Activated CD4-positive, alpha-beta T cell treated with anti-CD3 and anti-CD28 coated beads, Interleukin-2, amount 10 ng/mL, durations not matched to agents 24 days and 14 days (primary cell): ENCODE measurements at places on chromosomes 12 and 14. TPM values are rescaled to one million over a fixed set of nuclear protein-coding genes. Genes with fewer than 3 reads are reported as not detected.

- DNase-seq, result no peak
Measured at GRCh38 chr12:130214686-130215395, 52.6 kb downstream of the FZD10 start.

The OVCH1 gene
- total RNA-seq, result not detected in 2 replicates

The TEAD4 gene
- total RNA-seq, result 14.2 and 18.8 TPM in 2 replicates

The ACSM4 gene
- total RNA-seq, result not detected in 2 replicates

The PIANP gene
- 0.09 TPM in 1 of 2 replicates, not detected in the other for total RNA-seq

DNA sequence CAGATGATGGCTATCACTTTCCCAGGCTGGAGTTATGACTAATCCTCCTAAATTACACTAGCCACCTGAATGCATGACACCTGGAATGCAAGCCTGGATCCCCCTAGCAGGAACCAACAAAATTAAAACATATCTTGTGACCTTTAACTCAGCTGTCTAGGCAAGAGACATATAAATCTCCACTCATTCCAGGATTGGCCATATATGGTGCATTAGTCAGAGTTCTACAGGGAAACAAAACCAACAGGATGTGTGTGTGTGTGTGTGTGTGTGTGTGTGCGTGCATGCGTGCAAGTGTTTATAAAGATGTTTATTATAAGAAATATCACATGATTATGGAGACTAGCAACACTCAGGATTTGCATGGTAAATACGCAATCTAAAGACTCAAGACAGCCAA, 212.8 kb downstream of the KIF21A start:
- no peak for DNase-seq

DNA sequence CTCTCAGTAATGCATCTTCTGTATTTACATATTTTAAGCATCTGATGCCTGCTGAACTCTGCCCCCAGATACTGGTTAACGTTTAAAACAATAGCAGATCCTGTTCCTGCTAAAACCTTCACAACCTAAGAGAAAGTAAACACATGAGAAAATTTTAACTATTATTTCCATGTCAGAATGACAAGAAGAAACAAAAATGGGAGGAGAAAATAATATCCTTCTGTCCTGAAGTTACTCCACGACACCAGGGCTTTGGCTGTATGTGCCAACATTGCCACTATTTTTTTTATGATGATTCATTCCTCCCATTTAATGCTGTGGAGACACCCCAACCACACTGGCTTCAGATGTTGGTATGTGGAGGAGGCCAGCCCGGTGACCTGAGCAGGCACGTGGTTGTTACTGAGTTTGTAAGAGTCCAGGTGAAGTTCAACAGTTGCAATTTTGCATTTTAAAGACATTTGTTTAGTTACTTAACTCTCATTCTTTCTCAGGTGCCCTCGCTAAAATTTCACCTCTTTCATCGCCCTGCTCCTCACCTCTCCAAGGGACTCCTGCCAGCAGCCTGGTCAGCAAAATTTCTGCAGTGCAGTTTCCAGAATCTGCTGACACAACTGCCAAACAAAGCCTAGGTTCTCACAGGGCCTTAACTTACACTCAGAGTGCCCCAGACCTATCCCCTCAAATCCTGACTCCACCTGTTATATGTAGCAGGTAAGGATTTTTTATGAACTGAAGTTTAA, 65.5 kb upstream of the SLCO1C1 start:
- no peak for DNase-seq

The TUBA1A gene
- total RNA-seq, result 45.9 and 46.8 TPM in 2 replicates

GRCh38 chr14:22370084-22370847, 218.8 kb downstream of the DAD1 start:
- no peak for DNase-seq

DNA sequence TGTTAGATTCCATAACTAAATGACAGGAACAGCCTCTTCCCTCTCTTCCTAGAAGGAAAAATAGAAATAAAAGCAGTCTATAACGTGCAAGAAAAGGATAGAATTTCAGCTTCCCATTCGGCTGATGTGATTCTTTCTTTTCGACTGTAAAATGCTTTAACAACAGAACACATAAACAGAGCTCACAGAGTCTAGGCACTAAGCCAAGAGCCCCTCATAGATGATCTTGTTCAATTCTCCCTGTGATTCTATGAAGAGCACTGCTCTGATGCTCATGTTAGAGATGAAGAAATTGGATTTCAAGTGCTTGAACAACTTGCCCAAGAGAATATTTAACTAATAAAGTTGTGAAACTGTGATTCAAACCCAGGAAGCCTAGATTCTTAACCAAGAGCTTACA, 232.7 kb downstream of the RPAP3 start:
- no peak for DNase-seq

The COL2A1 gene
- total RNA-seq, result 0.07 TPM in 1 of 2 replicates, not detected in the other

DNA sequence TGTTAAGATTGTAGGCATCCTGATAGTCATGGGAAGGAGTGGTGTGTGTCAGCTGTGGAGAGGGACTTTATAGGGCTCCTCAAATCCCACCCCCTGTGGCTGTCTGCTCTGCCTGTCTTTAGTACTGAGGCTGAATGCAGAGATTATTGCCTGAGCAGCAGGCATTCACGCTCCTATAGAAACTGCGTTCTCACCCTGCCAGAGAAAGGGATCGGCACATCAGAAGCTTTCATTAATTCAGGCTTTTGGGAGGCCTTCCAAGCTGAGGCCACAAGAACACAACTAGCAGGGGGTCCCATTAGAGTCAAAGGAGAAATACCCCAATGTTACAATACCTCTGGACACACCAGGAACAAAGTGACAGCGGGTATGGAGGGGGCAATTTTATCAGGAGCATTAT, 12.6 kb downstream of the KCNK10 start:
- DNase-seq, result no peak

DNA sequence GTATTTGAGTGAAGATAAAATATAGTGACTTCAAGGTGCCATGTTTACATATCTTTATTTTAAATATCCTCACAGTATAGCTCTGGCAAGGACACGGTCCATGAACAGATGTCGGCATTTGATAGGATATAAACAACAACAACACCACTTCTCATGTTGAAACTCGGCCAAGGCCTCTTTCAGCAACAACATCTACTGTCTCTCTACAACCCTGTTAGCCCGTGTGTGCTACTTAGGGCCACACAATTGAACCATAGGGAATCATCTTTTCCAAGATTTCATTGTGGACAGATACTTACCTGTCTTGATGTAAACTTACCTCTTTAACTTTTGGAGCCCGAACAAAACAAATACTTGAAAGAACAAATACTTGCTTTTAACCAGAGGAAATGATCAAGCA, 168.7 kb upstream of the SSTR1 start:
- DNase-seq, result no peak

DNA sequence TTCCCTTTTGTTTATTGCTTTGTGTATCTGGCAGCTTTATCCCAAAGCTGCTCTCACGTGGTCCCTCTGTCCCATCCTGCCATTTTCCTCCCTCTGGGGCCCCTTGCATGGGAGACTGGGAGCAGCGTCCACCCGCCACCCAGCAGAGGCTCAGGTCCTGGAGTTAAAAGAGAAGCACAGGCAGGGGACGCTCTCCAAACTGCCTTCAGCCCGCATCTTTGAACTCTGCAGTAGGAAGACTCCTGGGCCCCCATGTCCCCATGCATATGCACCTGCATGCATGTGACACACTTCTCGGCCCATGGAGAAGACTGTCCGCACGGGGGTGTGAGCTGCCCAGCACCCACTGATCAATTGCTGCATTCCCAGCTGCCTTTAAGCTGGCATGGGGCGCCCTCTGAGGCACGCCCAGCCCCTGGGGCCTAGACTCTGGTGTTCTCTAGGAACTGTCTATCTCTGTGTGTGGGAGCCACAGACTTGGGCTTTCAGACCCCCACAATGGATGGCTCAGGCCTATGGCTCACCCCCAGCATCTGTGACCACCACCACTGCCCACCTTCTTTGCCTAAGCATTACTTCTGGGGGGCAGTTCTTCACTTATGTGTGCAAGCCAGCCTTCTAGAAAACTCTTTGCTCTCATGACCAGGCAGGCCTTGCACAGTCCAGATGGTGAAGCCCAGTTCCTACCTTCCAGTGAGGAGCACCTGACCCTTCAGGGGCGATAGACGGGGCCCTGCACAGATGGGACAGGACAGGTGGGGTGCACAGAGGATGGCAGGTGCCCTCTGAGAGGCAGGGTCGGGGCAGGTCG, 96.1 kb upstream of the DIO3 start:
- no peak for DNase-seq

GRCh38 chr12:51077930-51078329, 5.5 kb downstream of the CSRNP2 start:
- no peak for DNase-seq

The FOXM1 gene
- total RNA-seq, result 73.7 and 74.0 TPM in 2 replicates

The GRIP1 gene
- total RNA-seq, result 0.26 and 0.40 TPM in 2 replicates

DNA sequence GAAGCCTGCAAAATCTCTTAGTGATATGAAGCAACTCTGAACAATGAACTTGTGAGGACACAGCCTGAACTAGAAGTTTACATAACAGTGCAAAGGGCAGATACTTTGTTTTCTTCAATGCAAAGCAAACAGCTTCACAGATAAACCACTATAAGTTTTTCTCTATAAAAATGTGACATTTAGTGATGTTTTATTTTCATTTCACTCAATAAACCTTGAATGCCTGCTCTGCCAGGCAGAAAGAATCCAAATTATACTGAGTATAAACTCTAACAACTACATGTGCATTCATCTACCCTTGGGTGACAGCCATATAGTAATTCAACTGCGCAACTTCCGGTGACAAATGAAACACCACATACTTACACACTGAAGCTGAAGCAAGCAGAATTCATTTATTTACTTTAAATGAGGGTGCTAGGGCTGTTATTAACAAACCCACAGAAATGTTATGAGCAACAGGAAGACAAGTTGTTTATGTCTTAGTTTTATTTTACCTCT, 10.3 kb downstream of the DCP1B start:
- no peak for DNase-seq

- DNase-seq, result no peak
Measured at GRCh38 chr12:109291117-109291516, 18.0 kb downstream of the FOXN4 start.

DNA sequence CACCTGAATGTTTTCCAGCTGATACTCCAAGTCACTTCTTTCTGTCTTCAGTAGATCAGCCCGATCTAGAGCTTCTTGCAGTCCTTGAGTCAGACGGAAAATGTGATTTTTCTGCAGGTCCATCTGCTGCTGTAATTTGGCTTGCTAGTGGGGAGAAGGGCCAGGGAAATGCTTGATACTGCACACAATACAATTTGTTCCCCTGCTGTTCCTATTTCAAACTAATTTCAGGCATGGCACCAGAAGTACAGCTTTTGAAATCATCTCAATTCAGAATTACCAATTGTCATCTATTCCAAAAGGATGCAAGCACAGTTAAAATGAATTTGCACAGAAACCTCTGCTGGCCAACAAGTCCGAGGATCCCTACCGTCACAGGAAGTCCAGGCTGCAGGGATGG, 53.4 kb downstream of the PRKAB1 start:
- no peak for DNase-seq

- no peak for DNase-seq
Measured at GRCh38 chr14:92315050-92315805, 7.7 kb upstream of the SLC24A4 start.

DNA sequence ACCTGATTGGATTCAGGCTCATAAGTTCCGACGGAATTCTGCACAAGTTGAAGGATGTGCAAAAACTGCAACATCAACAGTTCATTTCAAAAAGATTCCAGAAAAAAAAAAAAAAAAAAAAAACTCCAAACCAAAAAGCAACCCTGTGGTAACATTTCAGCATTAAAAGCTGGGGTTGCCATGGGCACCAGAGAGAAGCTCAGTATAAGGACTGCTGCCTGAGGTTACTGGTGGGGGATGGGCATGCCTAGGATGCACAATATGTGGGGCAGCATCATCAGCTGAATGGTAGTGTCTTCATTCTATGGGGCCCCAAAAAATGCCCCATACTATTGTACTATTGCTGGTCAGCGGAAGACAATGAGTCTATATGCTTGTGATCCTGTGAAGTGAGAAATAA, 44.7 kb downstream of the MBIP start:
- DNase-seq, result no peak

The MIPOL1 gene
- total RNA-seq, result not detected in 2 replicates

- no peak for DNase-seq
Measured at GRCh38 chr12:55673638-55674037, 34.1 kb downstream of the ITGA7 start.

The KLRC2 gene
- total RNA-seq, result not detected in 2 replicates

- no peak for DNase-seq
Measured at GRCh38 chr12:31315784-31316465, 10.0 kb downstream of the SINHCAF start.

DNA sequence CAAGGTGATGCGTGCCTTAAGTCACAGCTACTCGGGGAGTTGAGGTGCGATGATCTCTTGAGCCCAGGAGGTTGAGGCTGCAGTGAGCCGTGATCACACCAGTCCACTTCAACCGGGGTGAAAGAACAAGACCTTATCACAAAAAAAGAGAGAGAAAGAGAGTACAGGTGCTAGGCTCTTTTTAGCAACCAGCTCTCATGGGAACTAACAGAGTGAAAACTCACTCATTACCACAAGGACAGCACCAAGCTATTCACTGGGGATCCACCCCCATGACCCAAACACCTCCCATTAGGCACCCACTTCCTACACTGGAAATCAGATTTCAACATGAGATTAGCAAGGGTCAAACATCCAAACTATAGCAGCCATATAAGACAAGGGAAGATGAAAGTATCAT, 164.2 kb downstream of the NDUFA12 start:
- DNase-seq, result no peak

DNA sequence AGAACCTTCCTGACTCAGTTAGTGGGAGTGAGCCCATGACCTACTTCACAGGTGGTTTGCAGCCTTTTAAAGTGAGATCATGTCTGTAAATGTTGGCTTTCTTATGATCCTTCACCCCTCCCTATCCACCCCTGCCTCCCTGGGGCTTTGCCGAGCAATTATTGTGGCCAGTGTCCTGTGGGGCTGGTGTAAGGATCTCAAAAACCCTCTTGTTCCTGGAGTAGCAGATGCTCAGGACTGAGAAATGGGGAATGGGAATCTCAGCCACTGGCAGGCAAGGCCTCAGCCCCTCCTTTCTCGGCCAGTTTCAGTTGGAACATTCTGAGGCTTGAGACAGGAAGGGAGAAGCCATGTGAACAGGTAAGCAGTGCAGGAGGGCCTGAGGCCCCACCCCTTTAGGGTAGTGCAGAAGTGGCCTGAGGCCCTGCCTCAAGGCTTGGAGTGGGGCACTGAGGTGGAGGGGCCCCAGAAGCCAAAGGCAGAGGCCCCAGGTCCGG, 53.8 kb downstream of the PLEKHG3 start:
- no peak for DNase-seq

The GPN3 gene
- 60.0 and 62.8 TPM in 2 replicates for total RNA-seq

DNA sequence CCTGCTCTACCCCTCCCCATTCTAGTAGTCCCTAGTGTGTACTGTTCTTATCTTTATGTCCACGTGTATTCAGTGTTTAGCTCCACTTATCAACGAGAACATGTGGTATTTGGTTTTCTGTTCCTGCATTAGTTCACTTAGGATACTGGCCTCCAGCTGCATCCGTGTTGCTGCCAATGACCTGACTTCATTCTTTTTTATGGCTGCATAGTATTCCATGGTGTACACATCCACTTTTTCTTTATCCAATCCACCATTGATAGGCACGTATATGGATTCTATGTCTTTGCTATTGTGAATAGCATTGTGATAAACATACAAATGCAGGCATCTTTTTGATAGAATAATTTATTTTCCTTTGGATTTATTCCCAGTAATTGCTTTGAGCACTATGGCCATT, 327.7 kb downstream of the DUSP6 start:
- no peak for DNase-seq

The PRR4 gene
- total RNA-seq, result 0.62 and 2.0 TPM in 2 replicates

- DNase-seq, result no peak
Measured at GRCh38 chr14:89936654-89937185, 17.8 kb downstream of the EFCAB11 start.
